ENCODE measurements at places on chromosomes 7 and 10.

DNA sequence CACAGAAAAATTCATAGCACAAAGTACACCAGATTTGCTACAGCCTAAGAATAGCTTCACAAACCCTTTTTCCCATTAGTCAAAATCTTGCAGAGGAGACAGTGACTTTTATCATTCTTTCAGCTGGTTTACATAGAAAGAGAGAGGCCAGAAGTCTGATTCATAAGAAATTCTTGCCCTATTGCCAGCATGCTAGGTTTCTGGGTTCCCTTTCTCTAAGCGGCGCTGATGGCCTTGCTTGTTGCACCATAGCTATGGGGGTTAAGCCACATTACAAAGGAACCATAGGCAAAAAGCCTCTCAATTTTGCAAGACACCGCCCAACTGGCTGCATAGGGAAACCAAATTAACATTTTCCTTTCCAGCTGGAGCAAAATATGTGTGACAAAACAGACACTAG is 87.4 kb downstream of the ZNF467 start:
- DNase-seq = no peak

DNA sequence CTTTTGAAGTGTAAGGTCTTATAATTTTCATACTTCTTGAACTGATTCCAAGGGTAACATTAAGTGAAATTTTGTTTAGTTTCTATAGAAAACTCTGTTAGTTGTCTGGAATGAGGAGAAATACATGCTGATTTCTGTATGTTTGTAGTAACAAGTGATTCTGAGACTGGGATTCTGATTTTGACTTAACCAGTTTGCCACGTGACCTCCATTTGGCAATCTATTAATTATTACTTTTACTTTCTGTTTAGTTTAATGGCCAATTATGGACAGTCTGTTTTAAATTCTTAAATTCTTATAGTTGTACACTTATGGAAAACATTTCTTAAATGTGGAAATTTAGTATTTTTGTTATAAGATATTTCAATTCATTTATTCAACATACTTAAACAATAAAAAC is 163.1 kb downstream of the ADK start:
- no peak for DNase-seq

DNA sequence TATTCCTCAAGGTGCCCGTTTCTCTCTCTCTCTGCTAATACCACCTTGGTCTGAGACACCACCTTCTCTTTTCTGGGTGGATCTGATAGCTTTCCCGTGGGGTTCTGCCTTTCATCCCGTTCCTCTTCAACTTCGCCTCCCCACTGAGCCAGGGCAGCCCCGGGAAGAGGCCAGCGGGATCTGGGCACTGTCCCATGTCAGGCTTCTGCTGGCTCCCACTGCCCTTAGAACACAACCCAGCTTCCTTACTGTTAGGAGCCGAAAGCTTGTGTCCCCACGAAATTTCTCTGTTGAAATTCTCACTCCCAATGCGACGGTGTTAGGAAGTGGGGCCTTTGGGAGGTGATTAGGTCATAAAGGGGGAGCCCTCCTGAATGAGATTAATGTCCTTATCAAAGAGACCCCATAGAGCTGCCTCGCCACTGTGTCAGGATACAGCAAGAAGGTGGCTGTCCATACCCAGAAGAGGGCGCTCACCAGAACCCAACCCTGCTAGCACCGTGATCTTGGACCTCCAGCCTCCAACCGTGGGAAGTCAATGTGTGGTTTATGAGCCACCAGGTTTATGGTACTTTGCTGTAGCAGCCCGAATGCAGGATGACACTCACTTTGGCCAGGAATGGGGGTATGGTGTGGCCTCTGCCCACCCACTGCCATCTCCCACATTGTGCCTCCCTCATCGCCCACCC is 79.2 kb downstream of the CAMK1D start:
- no peak for DNase-seq

DNA sequence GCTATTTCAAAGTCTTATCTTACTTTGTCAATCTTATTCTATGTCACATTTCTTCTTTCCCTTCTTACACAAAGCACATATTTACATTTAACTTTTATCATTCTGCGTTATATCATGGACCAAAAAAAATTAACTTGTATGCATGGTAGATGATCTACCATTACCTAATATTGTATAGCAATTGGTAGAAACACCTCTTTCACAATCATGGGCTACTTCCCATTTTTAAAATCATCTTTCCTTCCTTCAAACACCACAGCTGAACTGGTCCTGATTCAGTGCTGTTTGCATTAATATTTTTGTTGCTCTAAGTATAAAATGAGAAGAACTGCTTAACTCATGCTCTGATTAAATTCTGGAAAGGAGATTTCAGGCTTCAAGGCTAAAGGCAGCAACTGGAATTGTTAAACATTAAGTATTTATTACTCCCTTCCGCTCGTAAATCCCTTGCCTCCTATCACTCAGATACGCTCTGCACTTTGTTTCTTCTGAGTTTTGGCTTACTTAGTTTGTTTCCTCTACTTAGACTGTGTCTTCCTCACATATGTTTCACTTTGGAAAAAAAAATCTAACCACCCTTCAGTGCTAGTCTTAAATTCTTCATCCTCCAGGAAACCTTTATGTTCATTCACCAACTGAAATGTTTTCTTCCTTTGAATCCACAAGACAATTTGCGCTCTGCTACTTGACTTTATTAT is 901.4 kb downstream of the PCDH15 start:
- no peak for DNase-seq

DNA sequence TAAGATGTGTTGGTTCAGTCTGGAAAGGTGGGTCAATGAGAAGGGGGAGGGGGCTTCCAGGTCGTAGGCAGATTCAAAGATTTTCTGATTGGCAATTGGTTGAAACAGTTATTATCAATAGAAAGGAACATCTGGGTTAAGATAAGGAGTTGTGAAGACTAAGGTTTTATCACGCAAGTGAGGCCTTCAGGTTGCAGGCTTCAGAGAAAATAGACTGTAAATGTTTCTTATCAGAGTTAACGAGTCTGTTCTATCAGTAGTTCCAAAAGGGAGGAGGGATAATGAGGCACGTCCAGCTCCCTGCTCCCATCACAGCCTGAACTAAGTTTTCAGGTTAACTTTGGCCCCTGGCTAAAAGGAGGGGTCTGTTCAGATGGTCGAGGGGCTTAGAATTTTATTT is 11.1 kb upstream of the CFAP46 start:
- no peak for DNase-seq

DNA sequence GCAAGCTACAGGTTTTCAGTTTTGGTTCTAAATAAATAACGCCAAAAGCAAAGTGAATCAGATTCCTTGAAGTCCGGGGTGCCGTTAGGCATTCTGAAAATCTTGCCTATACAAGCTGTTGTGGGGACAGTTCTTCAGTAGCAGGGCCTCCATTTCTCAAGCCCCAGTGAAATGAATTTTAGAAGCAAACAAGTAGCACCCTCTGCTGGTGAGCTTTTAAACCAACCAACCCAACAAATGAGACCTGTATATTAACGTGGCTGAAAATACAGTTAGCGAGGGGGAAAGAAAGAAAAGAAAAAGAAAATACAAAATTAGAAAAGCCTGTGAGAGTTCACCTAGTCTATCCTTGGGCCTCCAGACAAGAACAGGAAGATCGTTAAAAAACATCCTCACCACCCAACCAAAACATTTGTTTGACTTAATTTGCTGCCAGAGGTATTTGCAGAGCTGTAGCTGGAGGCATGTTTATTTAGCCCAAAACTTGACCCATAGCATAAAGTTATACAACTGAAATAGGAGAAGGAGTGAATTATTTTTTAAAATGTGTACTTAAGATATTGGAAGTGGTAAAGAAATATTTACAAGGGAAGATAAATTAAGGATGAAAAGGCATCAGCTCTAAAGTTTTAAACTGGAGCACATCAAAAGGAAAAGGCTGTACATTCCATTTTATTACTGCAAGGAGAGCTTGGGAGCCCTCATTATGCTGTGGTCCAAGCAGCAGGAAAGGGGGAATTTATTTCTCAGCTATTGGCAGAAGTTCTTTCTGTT is 98.9 kb downstream of the DYNC1I1 start:
- peak; percentile 53 for DNase-seq

DNA sequence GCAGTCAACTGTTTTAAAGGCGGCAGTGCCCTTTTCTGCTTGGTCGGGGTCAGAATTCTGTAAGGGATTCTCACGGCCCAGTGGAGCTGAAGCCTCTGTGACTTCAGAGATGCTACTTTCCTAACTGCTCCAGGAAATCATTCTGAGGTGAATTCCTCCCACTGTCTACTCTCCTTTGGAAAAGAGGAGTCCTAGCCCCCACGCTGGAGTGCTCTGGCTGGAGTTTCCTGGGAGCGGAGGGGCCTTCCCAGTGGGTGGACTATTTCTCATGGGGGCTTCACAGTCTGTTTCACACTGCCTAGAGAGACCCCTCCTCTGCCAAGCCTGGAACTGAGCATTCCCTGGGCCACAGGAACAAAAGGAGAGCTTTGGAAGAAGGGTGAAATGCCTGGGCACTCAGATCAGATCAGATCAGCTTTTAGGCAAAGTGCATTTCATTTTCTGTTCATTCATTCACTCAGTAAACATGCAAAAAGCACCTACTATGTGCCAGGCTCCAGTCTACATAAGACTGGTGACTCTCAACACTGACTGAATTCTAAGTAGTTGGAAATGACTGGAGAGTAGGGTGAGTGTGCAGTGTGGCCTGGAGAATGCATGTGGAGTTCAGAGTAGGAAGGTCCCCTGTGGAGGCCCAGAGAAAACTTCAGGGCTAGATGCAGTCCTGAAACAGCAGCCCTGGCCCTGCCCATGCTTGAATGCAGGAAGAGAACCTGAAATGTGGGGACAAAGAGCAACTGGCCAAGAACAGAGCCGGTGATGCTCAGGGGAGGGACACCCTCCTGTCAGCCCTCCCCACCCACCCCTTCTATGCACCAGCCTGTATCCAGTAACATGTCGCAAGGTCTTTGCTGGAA is 12.2 kb downstream of the ZNF488 start:
- DNase-seq = no peak

- DNase-seq = no peak
These were observed 31.7 kb downstream of the GALNTL5 start for GRCh38 chr7:151987748-151988529.

All from DMS153 (cell line).